ENCODE measurements at places on chromosomes 7 and 10. TPM values are rescaled to one million over a fixed set of nuclear protein-coding genes. Genes with fewer than 3 reads are reported as not detected.
A peak's percentile ranks its signal among the peaks of the same experiment; 100 is the strongest.

The ZSWIM8 gene
- total RNA-seq: 63.2 TPM

The SKIDA1 gene
- total RNA-seq: 2.6 TPM

The NKX2-3 gene
- total RNA-seq: not detected

The FOXP2 gene
- total RNA-seq: 2.0 TPM

The LRRC18 gene
- total RNA-seq: not detected

The FAM25C gene
- total RNA-seq: not detected

The IDI2 gene
- 0.24 TPM for total RNA-seq

The BEND7 gene
- 11.6 TPM for total RNA-seq

The GTF2I gene
- 107 TPM for total RNA-seq

The DNA2 gene
- total RNA-seq: 0.90 TPM

The TAS2R5 gene
- not detected for total RNA-seq

The MMP21 gene
- 0.67 TPM for total RNA-seq

The STEAP1B gene
- total RNA-seq: not detected

DNA sequence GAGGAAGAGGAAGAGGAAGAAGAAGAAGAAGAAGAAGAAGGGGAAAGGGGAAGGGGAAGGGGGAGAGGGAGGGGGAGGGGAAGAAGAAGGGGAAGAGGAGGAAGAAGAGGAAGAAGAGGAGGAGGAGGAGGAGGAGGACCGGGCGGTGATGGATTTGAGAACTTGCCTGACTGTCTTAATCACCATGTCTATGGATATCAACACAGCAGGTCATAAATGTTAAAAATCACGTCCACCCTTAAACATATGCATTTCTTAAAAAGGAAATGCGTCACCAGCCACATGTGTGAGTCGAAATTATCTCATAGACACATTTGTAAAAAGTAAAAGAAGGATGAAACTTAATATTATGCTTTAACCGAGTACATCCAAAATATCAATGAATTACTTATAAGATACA lies 42.1 kb upstream of the INSIG1 start:
- H3K36me3 ChIP-seq: no peaks in the 10 kb centered on the region
- no peaks in the 10 kb centered on the region for H3K27me3 ChIP-seq
- H3K4me1 ChIP-seq: peaks cover 20% of the 10 kb centered on the region

DNA sequence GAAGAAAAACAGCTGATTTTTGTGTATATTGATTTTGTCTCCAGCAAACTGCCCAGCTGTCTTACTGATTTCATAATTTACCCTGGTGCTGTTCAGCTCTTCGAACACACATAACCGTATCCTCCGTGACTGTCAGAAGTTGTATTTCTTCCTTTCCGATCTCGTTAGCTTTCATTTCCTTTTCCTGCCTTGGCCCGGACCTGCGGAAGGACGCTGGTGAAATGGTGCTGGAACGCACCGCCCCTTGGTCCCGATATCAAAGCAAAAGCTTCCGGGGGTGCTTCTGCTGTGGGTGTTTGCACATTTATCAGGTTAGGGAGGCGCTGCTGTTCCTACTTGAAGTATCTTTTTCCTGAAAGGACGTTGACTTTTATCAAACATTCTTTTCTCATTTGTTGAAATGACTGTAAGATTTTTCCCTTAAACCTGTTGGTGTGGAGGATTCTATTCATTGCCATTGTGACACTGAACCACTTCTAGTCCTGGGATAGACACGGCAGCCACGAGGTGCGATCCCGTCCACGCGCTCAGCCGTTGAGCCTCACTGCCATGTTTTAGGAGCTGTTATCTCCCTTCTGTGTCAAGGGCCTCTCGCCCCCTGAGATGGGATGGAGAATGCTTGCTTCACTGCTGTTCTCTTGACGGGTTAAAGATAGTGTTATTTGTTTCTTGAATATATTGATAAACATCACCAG lies 72.6 kb downstream of the FOXL3 start:
- no peaks in the 10 kb centered on the region for H3K36me3 ChIP-seq
- peak overlapping the region; percentile 4 for H3K4me3 ChIP-seq
- H3K4me1 ChIP-seq: peaks cover 9% of the 10 kb centered on the region
- no peaks in the 10 kb centered on the region for H3K27me3 ChIP-seq
- no peak overlapping the region for H3K27ac ChIP-seq

DNA sequence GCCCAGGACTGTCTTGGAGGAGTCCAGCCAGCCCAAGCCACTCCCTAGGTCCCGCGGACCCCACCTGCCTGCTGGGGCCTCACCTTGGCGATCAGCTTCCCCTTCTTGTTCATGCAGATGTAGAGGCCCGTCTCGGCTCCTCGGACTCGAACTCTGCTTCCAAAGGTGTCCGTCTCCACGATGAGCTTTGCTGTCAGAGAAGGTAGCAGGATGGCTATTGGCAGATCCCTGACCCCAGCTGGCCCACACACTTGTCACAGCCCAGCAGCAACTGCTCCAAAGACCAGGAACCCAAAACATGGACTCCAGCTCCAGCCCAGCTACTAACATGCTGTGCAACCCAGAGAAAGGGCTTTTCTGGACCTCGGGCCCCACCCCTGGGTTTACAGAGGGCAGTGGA lies 4.5 kb downstream of the FGF8 start:
- H3K4me3 ChIP-seq: no peak overlapping the region
- H3K27me3 ChIP-seq: peaks cover 22% of the 10 kb centered on the region
- peaks cover 17% of the 10 kb centered on the region for H3K4me1 ChIP-seq
- no peak for DNase-seq
- no peaks in the 10 kb centered on the region for H3K36me3 ChIP-seq

DNA sequence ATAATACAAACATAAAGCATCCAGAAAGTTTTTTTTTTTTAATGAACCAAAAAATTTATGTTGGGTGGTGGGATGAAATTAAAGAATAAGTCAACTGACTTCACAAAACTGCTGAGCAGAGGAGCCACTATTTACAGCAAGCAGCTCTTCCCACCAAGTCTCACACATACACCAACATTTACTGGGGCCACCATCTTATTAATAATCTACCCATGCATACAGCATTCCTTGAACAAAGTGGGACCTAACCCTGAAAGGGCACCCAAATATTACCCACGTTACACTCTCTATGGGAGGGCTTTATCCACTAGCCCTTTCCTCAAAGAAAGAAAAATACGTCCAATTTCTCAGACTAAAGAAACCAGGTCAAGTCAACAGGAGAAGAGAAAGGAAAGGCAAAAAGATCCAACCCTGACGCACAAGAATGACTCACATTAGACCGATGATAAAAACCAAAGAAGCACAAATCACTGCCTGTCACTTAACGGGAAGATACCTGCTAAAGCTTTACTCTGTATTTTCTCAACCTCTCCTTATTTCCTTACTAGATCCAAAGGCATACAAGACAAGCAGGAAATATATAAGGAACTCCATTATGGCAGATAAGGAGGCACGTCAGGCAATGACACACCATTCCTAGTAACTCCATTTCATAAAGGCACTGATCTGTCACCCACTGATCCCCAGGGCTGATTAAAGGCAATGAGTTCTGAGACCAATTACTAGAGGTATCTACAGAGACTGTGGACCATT lies 141.8 kb upstream of the ASAH2 start:
- H3K4me3 ChIP-seq: no peak overlapping the region
- H3K27me3 ChIP-seq: no peaks in the 10 kb centered on the region
- no peaks in the 10 kb centered on the region for H3K36me3 ChIP-seq
- H3K4me1 ChIP-seq: no peaks in the 10 kb centered on the region
- DNase-seq: no peak
